Activated CD8-positive, alpha-beta memory T cell treated with anti-CD3 and anti-CD28 coated beads for 1 hour (primary cell): ENCODE measurements at places on chromosomes 16 and 17.

DNA sequence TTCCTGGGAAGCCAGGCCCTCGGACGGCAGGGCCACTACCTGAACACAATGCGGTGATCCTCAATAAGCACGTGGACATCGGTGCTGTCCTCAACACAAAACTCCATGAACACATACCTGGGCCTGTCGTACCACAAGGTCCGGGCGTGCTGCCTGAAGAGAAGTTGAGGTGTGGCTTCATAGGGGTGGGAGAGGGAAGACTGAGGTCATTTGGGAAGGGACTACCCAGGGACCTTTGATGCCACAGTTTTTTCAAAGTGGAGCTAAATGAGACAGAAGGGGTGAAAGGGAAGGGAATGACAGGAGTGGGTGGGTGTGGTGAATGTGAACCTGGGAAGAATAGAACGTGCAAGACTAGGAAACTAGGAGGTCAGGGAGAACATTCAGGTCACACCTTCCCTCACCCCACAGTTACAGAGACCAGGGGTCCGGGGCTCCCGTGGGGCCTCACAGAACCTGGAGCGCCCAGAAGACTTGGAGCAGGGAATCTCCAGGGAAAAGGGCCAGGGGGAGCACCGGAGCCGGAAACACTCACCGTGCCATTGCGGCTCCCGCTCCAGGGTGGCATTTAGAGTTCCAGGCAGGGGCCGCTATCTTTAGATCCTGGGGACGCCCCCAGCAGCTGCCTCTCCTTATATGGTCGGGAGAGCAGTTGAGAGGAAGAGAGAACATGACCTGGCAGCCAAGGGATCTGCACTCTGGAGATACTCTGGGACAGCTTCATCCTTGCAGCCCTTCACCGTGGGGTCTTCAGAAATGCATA, at the start of gene PTGES3L:
PTGES3L (minus strand) TSS at position 570 of the 763 bp plus-strand sequence; CDS start at position 543, 27 bp downstream.
- no peak for DNase-seq

DNA sequence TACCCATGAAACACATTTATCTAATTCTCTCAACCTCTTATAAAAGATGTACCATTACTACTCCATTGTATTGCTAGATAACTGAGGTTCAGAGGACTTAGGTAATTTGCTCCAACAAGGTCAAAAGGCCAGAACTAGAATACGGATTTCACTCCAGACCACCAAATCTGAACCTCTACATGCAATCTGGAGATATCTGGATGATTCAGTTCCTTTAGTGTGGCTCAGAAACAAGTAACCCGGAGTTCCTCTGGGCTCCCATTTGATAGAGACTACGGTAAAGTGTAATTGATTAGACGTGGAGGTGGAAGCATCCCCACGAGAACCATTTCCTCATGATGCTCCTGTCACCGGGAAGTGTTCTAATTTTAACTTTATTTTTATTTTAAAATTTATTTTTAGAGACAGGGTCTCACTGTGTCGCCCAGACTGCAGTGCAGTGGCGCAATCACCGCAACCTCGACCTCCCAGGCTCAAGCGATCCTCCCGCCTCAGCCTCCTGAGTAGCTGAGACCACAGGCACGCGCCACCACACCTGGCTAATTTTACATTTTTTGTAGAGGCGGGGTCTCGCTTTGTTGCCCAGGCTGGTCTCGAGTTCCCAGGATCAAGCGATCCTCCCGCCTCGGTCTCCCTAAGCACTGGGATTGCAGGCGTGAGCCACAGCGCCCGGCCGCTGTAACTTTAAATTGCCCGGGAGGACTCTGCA, 608 bp upstream of the COX10 start:
- no peak for DNase-seq

DNA sequence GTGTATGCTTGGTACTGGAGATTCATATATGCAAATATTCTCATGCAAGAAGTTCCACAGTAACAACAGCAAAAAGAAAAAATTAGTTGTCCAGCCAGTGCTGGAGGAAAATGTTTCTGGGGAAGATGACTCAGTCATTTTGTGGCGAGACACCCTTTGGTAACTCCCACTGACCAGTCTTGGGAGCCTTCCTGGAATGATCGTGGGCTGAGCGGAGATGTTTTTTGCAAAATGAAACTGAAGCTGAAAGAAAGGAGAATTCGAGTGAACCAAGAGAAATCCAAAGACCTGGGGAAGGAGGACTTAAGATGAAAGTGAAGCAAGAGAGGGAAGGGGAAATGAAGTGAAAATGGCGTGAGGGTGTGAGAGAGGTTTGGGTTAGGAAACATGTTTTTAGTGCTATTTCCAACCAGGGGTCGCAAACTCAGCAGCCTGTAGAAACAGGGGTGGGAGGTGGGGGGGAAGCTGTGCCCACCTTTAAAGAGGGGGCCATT, 5.2 kb downstream of the ITPRIPL2 start:
- no peak for DNase-seq

DNA sequence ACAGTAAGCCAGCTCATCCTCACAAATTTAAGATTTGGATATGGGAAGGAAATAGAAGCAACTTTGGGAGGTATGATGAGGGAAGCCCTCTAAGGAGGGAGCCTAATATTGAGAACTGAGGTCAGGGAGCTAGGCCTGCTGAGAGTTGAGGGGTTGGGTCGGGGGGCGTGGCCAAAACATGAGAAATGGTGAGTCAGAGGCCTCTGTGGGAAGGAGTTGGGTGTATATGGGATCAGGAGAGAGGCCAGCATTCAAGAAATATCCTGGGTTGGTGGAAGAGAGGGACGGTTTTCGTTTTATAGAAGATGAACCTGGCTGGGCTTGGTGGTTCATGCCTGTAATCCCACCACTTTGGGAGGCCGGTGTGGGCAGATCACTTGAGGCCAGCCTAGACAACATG, 48.4 kb downstream of the CLEC16A start:
- DNase-seq, result no peak

DNA sequence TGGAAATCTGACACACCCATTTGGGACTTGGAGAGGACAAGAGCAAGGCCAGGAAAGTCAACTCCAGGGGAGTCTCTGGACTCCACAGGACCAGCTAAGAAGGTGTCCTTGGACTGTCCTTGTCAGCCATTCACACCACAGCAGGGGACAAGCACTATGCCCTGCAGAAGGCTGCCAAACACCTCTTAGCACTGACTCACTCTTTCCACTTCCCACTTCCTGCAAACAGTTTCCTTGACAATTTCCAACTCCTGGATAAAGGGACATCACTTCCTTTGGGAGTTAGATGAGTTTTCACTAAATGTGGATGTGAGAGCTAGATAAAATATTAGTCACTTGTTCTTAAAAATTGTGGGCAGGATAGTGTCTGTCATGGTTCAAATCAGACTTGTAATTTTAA, 37.8 kb upstream of the BCAR1 start:
- no peak for DNase-seq
